ENCODE measurements at places on chromosomes 1 and 21.
A peak's percentile ranks its signal among the peaks of the same experiment; 100 is the strongest.

DNA sequence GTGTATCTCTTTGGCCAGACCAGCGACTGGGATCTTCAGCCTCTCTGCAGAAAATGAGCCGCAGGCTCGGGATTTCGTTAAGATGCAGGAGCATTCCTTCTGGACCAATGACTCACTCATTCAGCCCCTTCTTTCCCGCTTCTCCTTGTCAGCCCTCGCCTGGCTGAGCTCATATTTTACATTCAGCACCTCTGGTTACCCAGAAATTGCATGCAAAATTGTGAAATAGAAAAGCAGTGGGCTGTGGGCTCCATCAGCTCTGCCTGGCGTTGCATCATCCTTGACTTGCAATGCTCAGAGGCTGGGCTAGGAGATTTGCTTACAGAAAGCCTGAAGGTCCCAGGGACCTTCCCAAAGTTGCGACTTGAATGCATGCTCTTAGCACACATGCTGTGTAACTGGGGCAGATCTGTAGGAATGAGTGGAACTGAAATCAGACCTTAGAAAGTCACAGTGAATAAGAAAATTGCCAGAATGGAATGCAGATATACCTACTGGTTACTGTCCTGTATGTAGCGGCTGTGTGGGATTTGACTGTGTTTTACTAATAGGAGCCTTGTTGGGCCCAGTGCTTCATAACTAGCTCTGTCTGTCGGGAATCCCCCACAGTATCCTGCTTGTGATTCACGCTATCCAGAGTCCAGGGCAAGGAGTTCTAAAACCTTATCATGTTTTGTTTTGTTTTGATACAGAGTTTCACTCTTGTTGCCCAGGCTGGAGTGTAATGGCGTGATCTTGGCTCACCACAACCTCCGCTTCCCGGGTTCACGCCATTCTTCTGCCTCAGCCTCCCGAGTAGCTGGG is 444.8 kb downstream of the KIF26B start:
- no peak for DNase-seq

DNA sequence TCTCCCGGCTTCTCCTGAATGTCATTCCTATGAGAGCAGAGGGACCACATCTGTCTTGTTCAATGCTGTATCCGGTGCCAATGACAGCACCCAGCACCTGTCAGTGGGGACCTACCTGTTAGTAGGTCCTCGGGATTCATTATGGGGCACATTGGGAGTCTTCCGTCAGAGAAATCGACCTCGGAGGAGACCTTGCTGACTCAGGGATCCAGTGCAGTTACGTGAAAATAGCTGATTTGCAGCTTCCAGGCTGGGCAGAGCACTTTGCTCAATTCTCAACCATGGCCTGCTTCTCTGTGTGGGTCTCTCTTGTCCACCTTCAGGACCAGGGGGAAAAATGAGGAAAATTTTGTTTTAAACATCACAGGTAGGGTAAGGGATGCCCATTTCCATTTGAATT is 130.2 kb downstream of the PRDM2 start:
- DNase-seq = no peak

- no peak for DNase-seq
Observed at GRCh38 chr1:2132222-2133038, 62.1 kb downstream of the FAAP20 start.

- DNase-seq = no peak
Observed at GRCh38 chr1:115347282-115347681, 9.2 kb upstream of the NGF start.

DNA sequence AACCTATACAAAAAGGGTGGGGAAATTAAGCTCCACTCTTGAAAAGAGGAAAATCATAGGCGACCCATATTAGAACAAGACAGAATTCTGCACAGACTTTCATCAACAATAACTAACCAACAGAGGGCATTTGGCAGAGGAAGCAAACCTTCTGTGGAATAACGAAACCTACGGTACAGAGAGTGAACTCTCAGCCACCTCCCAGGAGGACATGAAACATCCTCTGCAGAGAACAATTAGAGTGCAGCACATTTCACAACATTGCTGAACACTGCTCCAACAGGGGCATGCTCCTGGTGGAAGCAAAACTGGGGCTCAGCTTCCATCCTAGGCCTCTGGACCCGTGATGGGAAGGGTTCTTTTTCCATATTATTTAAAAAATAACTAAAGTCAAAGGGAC is 110.9 kb downstream of the KCNJ15 start:
- DNase-seq = no peak

- no peak for DNase-seq
Observed at GRCh38 chr1:183366116-183366515, 52.1 kb downstream of the NMNAT2 start.

DNA sequence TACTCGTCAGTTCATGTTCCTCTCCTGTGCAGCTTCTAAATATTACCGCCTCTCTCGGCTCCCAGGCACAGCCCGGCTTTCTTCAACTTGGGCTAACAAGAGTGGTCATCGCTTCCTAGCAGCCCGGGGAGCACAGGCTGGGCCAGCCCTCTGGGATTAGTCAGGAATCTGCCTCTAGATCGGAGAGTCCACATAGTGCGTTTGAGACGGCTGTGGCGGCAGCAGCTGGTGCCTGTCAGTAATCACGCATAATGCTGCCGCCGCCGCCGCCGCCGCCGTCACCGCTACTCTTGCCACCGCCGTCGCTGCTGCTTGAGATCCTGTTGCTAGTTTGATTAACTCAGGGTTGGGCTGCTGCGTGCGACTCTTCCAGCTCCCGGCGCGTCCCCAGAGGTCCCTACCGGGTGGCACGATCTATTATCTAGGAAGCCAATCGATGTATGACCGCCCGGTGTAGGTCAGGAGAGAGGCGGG is at the start of gene RXRG:
RXRG (minus strand) TSS at position 230 of the 474 bp plus-strand sequence. CDS start 233 bp downstream, outside the sequence.
- DNase-seq = peak; percentile 52

DNA sequence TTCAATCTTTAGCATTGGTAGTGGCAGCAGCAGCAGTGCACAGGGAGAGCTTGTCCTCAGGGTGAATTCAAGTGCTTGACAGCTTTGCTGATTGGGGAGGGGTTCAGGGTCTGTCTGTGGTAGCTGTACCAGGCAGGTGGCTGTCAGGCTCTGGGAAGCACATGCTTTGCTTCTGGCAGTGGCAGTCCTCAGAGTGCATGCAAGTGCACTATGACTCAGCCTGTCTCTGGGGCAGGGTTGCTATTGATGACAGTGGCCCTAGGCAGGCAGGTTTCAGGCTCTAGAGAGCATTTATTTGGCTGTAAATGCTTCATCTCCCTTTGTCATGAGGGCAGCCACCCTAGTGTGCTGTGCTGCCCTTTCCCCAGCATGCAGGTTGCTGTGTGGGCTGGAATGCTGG is 251.9 kb upstream of the LRRC7 start:
- no peak for DNase-seq

Data from NCI-H2081 (cell line).